ENCODE measurements at places on chromosomes 6 and 20.

GRCh38 chr20:43910564-43910963 is 4.1 kb upstream of the TOX2 start:
- DNase-seq: no peak

- DNase-seq: no peak
Measured at GRCh38 chr6:79009819-79010218, 68.2 kb downstream of the PHIP start.

DNA sequence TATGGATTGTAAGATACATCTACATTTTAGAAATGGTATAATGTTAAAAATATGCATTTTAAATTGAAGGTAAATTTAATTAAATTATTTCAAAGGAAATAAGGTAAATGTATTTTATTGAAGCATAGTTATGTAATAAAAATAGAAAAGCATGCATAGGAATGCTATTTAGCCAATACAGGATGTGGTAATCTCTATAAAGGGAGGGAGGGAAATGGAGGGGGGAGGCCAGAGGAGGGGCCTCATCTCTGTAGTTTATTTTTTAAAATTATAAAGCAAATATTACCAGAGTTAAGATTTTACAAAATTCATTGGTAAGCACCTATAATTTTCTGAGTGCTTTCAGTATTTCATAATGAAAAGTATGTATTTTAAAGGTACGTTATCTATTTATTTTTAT is 27.2 kb downstream of the SLC16A10 start:
- DNase-seq: no peak

GRCh38 chr20:2748551-2749342 is 51.7 kb downstream of the CPXM1 start:
- DNase-seq: no peak

DNA sequence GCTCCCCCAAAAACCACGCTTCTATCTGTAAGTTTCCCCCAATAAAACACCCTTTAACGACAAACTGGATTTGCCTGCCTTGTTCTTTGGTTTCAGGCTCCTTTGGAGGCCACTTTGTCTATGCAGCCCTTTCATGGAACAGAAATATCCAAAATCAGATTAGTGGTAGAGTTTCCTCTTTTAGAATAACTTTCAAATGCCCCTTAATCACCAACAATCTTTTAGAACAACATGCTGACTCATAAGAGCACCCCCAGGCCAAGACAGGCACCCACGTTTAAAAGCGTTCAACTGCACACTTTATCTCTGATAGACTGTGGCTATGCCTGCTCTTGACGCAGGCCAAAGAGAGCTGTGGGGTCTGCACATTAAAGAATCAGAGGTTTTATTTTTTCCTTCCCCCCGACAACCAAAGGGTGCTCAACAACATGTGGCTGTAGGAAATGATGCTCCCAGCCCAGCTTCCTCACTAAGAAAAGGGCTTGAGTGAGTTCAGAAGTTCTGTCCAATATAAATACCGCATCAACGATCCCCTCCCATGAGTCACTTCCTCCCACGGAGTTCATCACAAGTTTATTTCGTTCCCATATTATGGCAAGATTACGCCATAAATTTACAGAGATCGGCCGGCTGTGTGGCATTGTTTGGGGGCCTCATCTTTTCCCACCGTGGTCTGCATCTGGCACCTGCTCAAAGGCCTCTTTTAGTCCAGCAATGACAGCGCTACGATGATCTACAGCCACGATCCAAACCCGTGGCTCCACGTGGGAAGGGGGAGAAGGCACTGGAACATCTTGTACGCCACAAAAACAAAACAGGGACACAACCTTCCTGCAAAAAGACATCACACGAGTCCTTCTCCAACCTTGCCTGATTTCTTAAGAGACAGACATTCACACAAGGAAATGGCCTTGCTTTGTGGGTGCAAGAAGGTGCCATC is 88.8 kb upstream of the NFATC2 start:
- no peak for DNase-seq

- no peak for DNase-seq
Measured at GRCh38 chr6:111784433-111784832, 88.8 kb downstream of the FYN start.

- no peak for DNase-seq
Measured at GRCh38 chr6:148888856-148889255, 142.0 kb downstream of the UST start.

- DNase-seq: no peak
Measured at GRCh38 chr6:170129691-170130171, 161.1 kb downstream of the DLL1 start.

DNA sequence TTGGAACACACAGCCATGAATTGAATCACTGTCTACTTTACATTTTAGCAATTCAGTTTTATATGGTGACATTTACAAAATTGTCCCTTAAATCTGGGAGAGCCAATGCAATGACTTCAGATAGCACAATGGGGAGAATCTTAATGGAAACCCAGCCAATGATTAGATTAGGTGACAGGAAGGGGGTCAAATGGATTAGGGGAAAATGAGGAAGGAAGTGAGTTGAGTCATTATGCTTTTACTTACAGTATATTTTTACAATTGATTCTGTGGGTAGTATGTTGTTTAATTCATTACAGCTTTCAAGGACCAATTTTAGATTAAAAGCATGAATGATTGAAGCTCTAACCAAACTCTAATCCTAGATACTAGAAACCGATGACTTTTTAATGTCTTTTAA is 229.8 kb downstream of the SOX4 start:
- no peak for DNase-seq

- DNase-seq: peak; percentile 56
Measured at GRCh38 chr6:28953039-28953584, 29.3 kb upstream of the TRIM27 start.

DNA sequence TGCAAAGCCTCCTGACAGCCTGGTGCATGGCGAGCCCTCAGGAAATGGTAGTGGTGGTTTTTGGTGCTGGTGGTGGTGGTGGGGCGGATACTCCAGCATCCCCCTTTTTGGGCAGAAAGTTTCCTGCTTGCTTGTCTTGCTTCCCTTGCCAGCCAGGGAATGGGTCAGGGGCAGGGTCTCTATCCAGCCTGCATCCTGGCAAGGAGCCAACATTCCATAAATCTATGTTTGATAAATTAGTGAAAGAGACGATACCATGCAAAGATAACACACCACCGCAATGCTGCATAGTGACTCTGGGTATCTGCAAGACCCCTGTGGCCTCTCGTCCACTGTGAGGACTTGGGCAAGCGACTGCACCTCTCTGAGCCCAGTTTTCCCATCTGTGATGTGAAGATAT is 246.2 kb downstream of the LRFN2 start:
- DNase-seq: no peak

DNA sequence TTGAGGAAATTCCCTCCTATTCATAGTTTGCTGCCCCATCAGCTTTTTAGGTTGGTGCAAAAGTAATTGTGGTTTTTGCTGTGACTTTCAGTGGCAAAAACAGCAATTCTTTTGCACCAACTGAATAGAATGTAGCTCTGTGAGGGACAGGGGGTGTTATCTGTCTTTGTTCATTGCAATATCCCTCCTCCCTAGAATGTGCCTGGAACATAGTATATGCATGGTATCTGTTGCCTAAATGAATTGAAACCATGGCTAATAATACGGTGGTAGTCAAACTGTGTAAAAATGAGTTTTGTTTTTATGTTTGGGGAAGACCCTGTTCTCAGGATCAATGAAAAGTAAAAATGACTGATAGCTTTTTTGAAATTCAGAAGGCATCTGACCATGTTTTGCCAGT is 45.1 kb downstream of the SCAND1 start:
- no peak for DNase-seq

DNA sequence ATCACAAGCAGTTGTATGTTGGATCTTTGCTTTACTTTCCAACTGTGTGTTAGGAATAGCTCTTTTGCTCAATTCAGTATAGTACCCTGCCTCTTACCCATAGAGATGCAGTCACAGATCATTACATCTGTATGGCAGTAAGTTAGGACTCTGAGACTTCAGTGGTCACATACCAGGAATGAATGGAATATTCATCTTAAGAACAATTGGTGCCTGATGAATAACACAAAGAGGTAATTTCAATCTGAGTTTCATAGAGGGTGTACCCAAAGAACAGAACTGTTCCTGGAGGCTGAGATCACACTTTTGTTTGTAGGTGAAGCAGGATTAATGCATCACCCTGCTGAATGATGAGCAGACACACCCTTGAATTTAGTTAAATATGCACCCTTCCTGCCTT is 28.7 kb upstream of the KIF13A start:
- DNase-seq: no peak

DNA sequence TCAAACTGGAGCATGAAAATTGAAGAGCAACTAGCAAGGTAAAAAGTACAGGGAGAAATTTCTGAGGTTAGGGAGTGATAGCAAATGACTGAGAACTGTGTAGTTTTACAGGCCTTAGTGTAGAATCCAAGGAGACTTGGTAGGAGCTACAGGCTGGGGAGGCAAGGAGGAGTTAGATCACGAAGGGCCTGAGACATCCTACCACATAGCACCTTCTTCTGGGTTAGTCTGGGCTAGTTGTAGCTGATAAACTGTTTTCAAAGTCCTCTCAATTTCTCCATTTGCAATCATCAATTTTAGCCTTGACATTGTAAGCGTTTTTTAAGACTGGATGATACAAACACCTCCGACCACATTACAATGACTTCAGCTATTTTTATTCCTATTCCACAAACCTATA is 209.7 kb downstream of the TMEM200A start:
- DNase-seq: no peak

DNA sequence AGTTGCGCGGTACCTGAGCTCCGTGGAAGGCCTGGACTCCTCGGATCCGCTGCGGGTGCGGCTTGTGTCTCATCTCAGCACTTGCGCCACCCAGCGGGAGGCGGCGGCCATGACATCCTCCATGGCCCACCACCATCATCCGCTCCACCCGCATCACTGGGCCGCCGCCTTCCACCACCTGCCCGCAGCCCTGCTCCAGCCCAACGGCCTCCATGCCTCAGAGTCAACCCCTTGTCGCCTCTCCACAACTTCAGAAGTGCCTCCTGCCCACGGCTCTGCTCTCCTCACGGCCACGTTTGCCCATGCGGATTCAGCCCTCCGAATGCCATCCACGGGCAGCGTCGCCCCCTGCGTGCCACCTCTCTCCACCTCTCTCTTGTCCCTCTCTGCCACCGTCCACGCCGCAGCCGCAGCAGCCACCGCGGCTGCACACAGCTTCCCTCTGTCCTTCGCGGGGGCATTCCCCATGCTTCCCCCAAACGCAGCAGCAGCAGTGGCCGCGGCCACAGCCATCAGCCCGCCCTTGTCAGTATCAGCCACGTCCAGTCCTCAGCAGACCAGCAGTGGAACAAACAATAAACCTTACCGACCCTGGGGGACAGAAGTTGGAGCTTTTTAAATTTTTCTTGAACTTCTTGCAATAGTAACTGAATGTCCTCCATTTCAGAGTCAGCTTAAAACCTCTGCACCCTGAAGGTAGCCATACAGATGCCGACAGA is 9.9 kb downstream of the HEY2 start:
- no peak for DNase-seq

- no peak for DNase-seq
Measured at GRCh38 chr6:151723152-151723551, 84.3 kb upstream of the ESR1 start.

DNA sequence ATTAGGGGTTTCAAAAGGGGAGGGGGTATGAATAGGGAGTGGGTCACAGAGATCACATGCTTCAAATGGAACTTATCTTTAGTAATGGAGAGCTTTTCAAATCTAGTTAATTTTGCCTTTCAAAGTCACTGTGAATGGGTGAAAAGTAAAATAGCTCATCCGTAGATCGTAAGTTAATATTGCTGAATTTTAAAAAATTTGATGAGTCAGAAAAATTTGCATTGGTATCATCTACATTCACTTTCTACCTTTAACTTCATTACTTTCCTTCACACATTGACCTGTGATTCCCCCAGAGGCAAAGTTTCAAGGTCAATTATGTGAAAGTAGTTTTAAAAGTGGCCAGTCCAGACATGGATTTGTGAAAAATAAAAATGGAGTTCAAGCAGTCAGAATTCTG is 139.0 kb upstream of the SLC35B3 start:
- DNase-seq: no peak

- peak; percentile 43 for DNase-seq
Measured at GRCh38 chr20:64035066-64035932, 683 bp upstream of the C20orf204 start.

- DNase-seq: no peak
Measured at GRCh38 chr6:145626857-145627256, 108.5 kb downstream of the EPM2A start.

DNA sequence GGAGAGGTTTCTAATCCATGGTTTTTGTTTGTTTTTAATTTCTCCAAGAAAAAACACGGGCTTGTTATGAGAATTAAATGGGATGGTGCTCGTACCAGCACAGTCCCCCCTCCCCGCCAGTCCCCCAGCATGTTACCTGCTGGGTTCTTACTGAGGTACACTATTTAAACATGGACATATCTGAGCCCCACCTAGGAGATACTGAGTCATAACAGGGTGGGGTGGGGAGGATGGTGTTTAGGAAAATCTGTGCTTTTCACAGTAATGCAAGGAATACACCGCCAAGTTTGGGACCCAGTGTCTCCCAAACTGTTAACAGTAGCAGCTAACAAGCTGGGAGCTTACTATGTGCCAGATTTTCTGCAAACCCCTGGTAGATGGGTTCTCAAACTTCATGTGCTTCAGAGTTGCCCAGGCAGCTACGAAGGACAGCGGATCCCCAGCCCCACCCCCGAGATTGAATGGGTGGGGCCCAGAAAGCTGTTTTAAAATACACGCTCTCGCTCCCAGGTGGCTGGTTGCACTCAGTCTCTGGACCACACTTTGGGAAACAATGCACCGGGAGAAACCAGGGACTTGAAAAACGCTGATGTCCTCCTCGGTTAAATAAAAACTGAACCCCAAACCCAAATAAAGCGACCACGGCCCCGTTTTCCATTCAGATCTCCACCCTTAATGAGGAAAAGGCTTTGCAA is 995 bp downstream of the ZFP64 start:
- DNase-seq: peak; percentile 29

GRCh38 chr6:17785094-17785787 is 78.5 kb upstream of the NUP153 start:
- DNase-seq: no peak

- no peak for DNase-seq
Measured at GRCh38 chr6:107386904-107387303, 72.5 kb downstream of the PDSS2 start.

DNA sequence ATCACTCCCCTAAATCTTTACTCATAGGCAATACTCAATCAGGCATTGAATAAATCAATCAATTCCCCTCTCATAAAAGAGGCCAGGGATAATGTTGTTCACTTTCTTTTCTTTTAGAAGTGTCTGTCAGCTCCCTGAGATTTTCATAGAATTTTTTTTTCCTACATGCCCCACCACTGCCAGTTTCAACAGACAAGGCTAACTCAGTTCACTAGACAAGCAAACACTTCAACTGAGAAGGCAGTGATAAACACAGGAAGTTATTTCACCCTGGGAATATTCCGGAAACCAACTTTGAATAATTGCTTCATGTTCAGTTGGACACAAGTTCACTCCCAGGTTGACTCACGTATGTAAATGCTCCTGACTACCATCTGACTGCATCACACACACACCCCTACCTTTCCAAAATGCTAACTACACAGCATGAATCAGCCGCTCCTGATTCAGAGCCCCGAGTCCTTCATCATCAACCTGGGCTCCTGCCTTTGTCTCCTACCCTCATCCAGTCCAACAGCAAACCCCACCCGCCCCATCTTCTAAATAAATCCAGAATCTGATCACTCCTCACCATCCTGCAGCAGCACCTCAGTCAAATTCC is 143.9 kb downstream of the BCAS1 start:
- no peak for DNase-seq
